ENCODE measurements at places on chromosomes 2 and 18.

DNA sequence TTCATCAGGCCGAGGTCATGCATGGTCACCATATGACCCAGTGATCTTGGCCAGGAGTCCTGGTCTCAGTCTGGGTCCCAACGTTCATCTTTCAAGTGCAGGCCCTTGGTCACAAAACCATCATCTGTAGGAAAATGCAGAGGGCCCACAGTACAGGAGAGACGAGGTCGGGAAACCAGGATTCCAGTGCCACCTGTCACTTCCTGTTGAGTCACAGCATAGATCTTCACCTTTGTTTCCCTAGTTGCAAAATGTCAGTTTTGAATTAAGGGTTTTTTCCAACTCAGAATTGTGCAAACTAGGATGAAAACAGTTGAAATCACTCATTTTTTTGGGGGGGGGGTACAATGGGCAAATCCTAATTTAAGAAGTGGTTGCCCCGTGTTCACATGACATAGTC, 162.2 kb downstream of the INSIG2 start:
- no peak for DNase-seq

DNA sequence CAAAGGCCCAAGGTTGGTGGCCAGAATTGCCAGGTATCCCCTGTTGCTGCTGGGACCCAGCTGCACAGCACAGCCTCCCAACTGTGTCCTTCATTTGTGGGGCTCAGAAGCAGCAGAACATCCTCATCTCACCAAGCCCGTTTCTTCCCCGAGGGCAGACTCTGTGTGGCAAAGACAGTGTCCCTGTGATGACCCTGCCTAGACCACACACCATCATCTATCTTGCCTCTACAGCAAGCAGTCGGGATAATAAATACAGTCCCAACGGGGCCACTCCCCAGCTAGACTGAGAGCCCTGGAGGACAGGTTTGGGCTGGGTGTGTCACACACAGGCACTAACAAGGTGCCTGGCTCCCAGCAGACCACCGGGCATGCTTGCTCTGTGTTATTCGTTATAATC, 93.4 kb downstream of the PTGR3 start:
- DNase-seq = no peak

DNA sequence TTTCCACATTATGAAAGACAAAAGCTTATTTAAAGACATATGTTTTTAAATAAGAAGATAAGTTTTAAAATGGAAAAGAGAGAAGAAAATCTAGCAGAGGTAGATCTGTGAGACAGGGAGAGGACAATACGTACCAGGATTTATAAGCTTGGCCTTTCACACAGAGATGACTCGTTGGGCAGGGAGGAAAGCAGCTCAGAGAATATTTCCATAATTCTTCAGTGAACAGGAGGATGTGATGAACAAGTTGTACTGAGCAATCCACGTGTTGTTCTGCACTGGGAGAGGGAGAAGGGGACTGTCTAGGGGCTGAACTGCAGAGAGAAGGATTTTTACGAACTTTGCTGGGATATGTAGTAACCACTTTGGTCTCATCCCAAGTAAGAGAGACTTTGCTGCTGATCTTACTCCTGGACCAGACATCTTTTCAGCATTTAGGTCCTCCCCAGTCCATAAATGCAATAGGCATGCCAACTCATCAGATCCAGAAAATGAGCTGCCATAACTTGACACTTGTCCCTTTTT, 162.5 kb upstream of the SETBP1 start:
- peak; percentile 20 for DNase-seq

GRCh38 chr2:167944825-167945659, 302.4 kb downstream of the STK39 start:
- DNase-seq = peak; percentile 33

DNA sequence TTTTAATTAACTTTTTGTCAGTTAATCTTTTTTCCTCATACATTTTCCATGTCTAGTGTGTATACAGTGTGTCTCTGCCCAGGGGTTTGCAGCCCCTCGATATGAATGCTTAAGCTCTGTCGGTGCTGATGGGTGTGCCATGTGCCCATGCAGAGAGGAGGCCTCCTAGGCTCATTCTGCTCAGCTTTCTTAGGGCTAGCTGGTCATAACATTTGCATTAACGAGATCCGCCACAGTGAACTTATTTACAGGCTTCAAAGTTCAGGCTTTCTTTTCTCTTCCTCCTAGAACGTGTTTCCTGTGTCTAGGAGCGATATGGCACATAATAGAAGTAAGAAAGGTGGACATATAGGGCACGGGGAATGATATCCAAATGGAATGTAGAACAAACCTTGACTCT, 783.3 kb downstream of the PLCL1 start:
- no peak for DNase-seq

DNA sequence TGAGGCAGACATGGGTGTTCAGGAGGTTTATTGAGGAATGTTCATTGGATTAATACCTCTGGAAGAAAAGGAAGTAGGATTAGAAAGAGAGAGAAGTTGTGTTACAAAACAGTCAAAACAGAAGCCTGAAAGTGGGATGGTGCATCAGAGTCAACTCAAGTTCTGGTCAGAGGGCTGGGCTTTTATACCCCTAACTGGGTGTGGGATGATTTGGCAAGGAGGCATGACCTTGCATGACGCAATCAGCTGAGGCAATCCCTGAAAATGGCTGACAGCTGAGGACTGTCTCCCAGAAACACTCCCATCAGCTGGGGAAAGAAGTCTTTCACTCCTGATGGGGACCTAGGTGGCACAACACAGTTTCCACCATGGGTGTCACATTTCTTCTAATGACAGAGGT, 818.2 kb downstream of the SATB2 start:
- no peak for DNase-seq

GRCh38 chr18:50399582-50399981, 24.7 kb downstream of the SKA1 start:
- no peak for DNase-seq

DNA sequence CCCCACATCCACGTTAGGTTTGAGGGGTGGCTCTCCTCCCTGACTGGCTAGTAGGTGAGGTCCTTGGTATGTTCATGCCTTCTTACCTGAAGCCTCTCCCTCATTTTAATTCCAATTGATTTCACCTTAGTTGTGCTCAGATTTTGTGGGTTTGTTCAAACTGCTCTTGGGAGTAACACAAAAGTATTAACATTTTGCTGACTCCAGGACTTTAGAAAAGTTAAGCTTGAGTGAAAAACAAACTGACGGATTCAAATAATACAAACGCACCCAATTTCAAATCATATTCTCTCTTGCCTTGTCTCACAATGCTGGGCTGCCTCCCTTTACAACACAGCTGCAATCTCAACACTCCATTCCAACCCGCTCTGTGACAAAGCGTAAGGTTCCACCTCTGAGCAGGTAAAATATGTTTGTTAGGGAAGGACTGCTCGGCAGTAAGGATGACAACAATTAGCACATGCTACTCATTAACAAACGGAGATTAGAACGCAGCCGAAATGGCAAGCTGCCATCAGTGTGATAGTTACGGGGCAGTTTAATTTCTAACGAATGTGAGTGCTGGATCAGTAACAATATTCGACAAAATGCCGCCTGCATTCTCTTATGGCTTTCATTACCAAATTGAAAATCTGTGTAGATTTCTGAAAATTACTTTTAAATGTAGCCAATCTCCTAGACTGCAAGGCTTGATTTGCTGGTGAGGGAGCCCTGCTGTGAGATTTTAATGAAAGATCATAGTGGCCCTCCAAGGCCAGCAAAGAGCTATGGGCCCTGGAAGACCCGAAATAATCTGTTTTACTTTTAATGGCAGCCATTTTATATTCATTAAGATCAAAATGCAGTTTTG, 730.6 kb upstream of the FANCL start:
- no peak for DNase-seq

DNA sequence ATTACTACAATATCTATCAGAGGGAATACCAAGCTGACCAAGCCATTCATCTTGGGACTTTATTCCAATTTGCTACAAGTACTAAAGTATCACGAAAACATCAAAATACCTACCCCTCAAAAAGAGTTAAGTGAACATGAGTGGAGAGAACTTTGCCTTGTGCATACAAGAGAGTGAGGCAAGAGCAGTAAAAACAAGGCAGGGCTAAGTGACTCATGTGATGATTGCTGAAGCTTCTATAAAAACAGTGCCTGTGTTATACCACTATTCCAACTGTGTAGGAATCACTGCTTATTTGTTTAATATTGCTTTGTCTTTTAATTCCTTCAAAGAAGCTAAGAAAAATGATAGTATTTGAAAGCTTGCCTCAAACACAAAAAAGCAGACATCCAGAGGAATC, 61.2 kb downstream of the FARSB start:
- no peak for DNase-seq

- DNase-seq = no peak
These were observed 481.4 kb upstream of the CDH7 start for GRCh38 chr18:65269375-65269774.

GRCh38 chr2:149146876-149147275, 108.4 kb downstream of the LYPD6B start:
- no peak for DNase-seq

GRCh38 chr18:57428221-57429150, 6.7 kb upstream of the ONECUT2 start:
- no peak for DNase-seq

GRCh38 chr2:170170281-170171040, 7.5 kb upstream of the MYO3B start:
- no peak for DNase-seq

DNA sequence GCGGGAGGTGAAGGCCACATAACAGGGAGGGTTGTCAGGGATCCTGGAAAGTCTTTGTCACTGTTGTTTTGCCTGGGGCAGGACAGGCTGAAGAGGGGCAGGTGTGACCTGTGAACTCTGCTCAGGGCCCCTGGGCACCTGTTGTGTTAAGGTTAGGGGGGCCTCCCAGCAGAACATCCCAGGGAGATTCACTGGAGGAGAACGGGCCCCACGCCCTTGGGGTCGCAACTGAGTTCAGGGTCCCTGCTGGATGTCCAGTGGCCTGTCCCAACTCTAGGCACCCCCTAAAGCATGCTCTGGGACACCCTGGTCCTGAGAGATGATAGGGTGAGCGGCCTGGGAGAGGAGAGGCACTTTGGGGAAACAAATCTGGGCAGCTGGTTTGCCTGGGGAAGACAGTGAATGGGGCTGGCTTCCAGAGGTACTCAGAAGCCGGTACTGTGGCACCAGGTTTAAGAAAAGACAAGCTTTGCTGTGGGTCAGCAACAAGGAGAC, 22.9 kb downstream of the GPR35 start:
- DNase-seq = no peak

DNA sequence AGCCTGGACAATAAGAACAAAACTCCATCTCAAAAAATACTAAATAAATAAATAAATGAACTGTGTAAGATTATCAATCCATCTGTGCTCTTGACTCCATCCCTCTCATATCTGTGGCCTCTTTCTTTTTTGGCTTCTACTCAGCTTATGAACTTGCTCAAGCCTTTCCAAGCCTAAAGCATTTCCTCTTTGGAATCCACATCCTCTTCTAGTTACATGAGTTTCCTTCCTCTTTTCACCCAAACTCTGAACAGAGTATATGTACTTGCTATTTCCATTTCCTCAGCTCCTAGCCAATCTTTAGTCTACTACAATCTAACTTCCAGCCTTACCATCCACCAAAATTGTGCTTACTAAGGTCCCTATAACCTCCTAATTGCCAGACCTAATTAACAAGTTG, 2.5 kb upstream of the DNAJC10 start:
- DNase-seq = no peak

GRCh38 chr2:7666596-7667259, 749.5 kb downstream of the RNF144A start:
- DNase-seq = no peak

- no peak for DNase-seq
These were observed 76.4 kb upstream of the CD226 start for GRCh38 chr18:70024093-70024492.

DNA sequence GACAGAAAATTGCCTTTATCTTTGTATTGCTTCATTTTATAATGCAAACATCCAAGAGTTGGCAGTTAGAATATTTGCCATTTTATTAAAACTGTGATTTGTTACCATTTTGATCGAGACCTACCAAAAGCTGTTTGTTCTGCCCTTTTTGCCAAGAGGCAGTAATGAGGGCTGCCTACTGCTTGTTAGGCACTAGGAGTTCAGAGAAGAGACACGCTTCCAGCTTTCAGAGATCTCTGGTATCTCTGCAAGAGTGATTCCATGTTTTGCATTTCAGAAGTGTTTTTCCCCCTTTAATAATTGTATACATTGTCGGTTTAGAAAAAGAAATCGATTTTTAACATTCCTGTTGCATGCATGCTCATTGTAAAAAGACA, 628 bp downstream of the MRPL30 start:
- DNase-seq = no peak

All from MG63 (cell line).